ENCODE measurements at places on chromosomes 13 and 19.

DNA sequence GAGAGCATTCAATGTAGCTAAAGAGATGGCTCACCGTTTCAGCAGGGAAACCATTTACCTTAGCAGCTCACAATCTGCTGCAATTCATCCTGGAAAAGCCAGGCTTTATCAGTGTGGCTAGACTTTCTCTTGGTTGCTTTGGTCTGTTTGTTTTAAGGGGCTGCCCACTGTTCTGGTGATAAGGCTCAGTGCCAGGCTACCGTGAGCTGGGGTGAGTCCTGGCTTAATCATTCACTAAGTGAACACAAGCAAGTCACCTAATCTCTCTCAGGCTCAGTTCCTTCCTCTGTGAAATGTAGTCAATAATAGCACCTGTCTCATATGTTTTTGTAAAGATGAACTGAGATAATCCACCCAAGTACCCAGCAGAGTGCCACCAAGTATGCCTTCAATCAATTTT lies 229.0 kb downstream of the TEX29 start:
- DNase-seq, result no peak

- DNase-seq, result no peak
Observed at GRCh38 chr19:51078731-51079130, 4.0 kb downstream of the KLK14 start.

DNA sequence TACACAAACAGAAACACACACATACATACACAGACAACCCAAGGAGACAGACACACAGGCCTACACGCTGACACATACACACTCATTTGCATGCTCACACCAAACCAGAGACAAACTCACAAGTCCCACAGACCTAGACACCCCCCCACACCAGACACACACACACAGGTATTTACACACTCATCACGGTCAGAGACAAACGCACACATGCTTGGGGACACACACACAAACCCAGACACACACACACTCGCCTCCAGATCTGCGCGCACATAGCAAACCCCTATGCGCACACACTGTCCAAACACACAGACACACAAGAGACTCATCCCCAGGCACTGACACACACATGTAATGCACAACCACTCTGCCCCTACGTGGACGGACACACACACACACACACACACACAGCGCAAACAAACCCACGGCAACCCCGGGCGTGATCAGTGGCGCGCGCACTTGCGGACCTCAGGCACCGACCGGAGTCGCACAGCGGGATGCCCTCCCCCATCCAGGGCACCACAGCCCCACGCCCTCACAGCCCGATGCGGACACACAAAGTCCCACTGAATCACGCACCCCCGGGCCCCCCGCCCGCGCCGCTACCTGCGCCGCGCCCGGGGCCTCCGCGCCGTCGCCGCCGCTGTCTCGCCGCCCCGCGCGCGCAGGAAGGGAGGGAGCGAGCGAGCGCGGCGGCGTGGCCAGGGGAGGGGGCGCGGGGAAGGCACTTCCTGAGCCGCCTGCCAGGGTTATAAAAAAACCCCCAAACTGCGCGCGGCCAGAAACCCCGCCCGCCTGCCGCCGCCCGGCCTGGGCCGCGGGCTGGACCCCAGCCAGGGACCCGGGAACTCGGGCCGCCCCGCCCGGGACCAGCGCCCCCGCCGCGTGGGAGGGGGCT lies at the start of gene ADAMTS10:
ADAMTS10 (minus strand) TSS at position 675 of the 895 bp plus-strand sequence. CDS start 5,005 bp downstream, outside the sequence.
- DNase-seq, result peak; percentile 39

DNA sequence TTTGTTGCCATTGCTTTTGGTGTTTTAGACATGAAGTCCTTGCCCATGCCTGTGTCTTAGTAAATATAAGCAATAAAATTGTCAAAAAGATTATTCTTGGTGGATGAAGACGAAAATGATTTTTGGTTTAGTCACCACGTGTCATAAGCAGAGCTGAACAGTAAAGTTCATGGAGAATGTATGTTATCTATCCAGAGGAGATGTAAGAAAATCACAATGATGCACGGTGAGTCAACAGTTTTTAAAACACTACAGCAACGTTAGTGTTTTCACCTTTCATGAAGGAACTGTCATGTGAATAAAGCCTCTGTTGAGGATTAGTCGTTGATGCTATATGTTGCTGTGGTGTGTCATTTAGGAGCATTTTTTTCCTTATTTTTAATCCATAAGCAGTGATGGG lies 137.6 kb downstream of the GPC6 start:
- DNase-seq, result no peak

GRCh38 chr19:51546107-51546649 lies 14.7 kb upstream of the SIGLEC6 start:
- DNase-seq, result no peak

DNA sequence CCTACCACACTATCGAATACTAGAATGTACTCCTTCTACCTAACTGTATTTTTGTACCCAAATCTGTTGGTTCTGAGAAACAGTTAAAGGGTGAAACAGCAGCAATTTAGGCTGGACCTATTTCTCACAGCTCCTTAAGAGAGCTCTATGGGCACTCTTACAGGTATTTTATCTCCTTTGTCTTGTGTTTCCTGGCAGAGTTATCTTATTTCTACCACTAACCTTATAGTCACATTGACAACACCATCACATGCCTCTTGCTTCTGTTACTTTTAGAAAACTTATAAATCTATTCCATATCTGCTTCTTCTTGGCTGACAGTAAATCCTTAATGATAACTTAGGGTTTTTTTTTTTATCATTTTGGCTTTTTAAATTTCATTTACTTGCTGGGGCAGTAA lies 130.7 kb downstream of the MYO16 start:
- DNase-seq, result no peak
